Thymus (tissue), 14 donors: ENCODE measurements at places on chromosomes 2 and 18. TPM values are rescaled to one million over a fixed set of nuclear protein-coding genes. Genes with fewer than 3 reads are reported as not detected.

HOXD1 gene
- 0.09 TPM for total RNA-seq

UGT1A5 gene
- total RNA-seq = 0.09 TPM

LRRC30 gene
- total RNA-seq = 0.14 TPM

LMAN1 gene
- total RNA-seq = 41.5 TPM

ADCYAP1 gene
- 0.19 TPM for total RNA-seq

NPPC gene
- 8.5 TPM for total RNA-seq

KLHL29 gene
- total RNA-seq = 1.4 TPM

PRKD3 gene
- total RNA-seq = 32.6 TPM

MTLN gene
- total RNA-seq = 51.2 TPM

GPR39 gene
- total RNA-seq = 0.09 TPM

GRCh38 chr2:234044157-234044556 lies 6.3 kb upstream of the SPP2 start:
- no peak for DNase-seq

DNA sequence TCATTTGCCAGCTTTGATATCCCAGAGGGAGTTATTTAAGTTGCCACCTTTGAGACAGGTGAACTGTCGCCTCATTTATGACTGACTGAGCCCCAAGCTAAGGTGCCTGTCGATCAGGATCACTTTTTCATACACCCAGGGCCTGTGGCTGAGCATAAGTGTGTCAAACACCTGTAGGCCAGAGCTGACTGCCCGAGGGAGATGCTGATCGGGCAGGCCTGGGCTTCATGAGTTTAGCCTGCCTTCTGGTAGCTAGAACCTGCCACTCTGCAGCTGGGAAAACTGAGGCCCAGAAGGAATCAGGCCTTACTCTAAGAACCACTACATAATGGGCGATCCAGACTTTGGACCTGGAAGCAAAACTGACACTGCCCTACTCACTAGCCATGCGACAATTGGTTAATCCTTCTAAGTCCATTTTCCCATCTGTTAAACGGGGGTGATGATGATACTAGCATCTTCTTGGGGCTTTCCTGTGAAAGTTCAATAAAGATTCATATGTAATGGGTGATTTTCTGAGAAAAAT lies 188.7 kb upstream of the GLI2 start:
- no peak for DNase-seq

GRCh38 chr18:31977270-31977872 lies 34.4 kb upstream of the TRAPPC8 start:
- DNase-seq = peak; percentile 35

DNA sequence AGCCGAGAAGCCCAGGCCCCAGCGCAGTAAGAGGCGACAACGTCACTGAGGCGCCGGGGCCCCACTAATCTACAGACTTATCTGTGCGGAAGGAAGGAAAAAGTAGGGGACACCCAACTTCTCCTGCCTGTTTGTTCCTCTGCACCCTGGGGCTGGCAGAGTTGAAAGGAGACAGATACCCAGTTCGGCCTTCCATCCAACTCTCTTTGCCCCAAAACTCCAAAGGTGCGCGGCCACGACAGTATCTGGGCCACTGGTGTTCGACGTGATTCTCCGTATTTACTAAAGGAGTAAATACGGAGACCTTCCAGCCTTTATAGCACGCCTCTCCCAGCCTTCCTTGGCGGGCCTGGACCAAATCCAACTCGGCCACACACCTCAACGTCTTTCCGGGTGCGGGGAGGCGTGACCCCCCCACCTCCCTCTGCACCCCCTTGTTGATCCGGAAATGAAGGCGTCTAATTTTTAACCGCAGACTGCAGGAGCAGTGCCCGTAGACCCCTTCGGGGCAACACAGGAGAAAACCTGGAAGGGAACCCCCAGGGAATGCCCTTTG lies 1.6 kb downstream of the SMAD7 start:
- no peak for DNase-seq

- DNase-seq = peak; percentile 47
Measured at GRCh38 chr2:62774555-62775366, 69.2 kb downstream of the EHBP1 start.

GRCh38 chr2:234003972-234004617 lies 46.4 kb upstream of the SPP2 start:
- DNase-seq = no peak

GRCh38 chr2:33160191-33160590 lies 213.4 kb downstream of the LTBP1 start:
- no peak for DNase-seq

GRCh38 chr2:137812517-137812916 lies 151.8 kb upstream of the HNMT start:
- DNase-seq = no peak

DNA sequence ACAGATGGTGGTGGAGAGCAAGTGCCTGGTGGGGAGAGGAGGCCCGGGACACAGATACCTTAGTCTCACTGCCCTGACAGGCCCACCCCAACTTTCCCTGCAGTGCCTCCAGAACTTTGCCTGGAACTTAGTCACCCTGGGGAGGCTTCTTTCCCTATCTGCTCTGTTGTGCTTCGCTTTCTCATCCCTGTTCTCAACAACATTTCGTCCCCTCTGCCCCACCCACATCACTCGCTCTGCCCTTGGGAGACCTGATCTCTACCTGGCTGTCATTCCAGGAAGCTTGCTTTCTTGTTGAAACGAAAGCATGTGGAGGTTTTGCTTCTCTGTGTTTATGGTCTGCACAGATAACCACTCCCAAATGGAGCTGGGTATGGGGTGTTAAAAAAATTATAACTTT lies 93.8 kb downstream of the PRKCE start:
- no peak for DNase-seq

GRCh38 chr2:195639959-195640358 lies 17.1 kb upstream of the SLC39A10 start:
- DNase-seq = no peak

DNA sequence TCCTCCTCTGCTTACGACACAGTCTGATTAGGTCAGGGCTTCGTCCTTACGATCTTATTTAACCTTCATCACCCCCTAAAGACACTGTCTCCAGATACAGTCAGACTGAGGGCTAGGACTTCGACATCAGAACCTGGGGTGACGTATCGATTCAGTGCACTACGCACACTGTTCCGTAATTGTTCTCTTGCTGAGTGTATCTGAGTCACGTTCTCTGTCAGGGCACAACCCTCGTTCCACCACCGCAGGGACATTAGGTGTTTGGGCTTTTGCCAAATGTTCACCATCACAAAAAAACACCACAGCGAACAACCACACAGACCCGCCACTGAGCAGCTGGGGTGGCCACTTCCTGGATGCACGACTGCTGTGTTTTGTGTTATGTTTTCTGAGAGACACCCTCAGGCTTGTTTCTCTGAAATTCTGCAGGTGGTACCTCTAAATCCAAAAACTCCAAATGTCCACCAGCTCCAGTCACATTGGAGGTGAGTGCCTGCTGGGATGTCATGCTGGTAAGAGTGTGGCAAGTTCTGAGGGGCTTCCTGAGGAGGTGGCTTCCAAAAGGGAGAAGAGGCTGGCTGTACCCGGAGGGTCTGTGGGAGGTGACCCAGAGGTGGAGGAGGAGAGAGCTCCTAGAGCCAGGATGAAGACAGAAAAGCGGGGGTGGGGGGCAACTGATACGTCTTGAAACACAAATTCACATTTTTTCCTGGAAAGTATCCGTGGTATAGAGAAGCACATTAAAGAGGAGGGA lies 66.6 kb downstream of the ADNP2 start:
- DNase-seq = no peak

DNA sequence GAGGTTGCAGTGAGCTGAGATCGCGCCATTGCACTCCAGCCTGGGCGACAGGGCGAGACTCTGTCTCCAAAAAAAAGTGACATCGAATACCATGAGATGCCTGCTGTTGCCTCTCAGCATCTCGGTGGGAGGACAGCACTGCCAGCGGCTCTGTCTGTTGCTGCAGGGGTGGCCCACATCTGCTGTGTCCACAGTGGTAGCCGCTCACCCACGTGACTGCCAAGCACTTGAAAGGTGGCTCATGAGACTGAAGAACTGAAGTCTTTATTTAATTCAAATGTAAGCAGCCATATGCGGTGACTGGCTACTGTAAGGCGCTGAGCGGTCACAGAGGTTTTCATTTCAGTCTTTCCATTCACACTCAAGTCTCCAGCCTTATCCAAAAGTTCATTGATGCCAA lies 25.8 kb downstream of the IMPA2 start:
- DNase-seq = no peak

DNA sequence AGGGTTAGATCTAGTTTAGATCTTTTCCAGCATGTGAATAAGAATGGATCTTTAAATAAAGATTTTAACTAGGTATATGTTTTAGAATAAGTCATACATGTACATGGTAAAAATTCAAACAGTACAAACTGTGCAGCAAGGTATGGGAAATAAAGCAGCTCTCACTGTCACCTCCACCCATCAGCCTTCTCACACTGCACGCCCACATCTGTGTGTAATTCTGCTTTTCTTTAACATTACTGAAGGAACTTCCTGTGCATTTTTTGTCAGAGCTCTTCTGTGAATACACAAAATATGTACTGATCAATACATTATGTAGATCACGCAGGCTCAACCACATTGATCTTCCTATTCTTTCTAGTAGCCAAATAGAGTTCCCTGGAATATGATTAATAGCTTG lies 3.4 kb downstream of the CASP8 start:
- no peak for DNase-seq

GRCh38 chr2:5657231-5657630 lies 35.0 kb upstream of the SOX11 start:
- DNase-seq = no peak

- no peak for DNase-seq
Measured at GRCh38 chr2:22126978-22127377, 1003.2 kb downstream of the TDRD15 start.

- no peak for DNase-seq
Measured at GRCh38 chr2:237896956-237897355, 37.5 kb downstream of the RAMP1 start.

- no peak for DNase-seq
Measured at GRCh38 chr2:219622472-219622871, 5.0 kb upstream of the SLC4A3 start.

DNA sequence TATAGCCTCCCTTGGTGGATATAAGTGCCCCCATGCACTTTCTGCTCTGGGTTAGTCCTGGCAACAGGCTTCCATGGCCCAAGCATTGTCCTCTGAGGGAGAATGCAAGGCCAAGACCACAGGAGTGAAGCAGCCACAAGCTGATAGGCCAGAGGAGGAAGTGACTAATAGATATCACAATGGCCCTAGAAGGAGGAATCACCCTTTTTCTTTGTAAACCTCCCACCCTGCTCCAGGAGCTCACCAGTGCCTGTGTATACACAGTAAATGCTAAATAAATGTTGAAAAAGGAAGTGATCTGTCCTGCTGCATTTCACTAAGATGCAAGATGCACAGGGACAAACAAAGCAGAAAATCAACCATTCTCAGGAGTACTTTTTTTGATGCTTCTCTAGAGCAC lies 49.7 kb upstream of the ABCA12 start:
- no peak for DNase-seq

DNA sequence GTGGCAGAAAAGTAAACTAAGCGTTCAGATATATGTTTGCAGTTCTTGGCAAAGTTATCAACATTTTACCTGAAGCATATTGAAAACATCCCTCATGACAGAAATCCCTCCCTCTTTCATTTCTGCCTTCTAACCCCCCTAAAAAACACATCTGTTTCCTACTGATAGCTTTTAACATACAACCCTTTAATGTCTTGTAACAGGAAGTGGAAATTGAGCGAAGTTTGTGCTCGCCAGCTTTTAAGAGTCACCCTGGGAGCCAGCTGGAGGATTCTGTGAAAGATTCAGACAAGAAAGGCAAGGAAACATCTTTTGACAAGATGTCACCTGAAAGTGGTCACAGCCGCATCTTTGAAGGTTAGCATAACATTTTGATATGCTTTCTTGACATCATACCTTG lies 247.4 kb downstream of the XIRP2 start:
- DNase-seq = peak; percentile 71

- DNase-seq = no peak
Measured at GRCh38 chr2:239186516-239187357, 214.1 kb downstream of the HDAC4 start.

DNA sequence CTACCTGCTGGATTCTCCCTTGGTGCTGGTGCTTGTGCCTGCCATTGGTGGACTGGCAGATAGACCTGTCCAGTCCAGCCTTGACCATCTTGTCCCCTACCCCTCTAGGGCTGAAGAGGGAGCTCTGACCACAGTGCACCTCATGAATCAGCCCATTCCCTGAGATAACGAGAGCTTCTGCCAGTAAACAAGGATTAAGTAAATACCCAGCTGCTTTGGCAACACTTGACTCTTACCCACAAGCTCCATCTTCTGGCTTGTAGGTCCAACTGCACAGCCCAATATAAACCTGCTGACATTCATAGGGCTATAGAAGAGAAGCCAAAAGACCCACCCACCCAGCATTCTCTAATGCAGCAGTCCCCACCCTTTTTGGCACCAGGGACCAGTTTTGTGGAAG lies 186.4 kb downstream of the PIK3C3 start:
- no peak for DNase-seq
